ENCODE measurements at places on chromosomes 5 and 9.

GRCh38 chr5:135977375-135977928 lies 22.7 kb upstream of the LECT2 start:
- DNase-seq, result peak; percentile 29

DNA sequence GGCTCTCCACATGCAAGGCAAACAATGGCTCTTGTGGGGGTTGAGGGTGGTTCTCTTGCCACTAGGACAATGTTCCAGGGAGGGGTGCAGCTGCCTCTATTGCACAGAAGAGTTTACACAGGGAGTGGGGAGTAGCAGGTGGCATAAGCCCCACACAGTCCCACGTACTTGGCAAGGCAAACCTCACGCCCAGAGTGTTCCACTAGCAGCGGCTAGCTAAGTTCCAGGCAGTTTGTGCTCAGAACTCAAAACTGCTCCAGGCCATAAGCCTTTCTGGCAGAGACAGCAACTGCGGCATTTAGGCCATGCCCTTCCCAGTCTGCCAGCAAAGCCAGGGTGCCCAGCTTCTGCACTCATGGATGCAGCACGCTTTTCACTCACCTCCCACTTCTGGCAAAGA lies 29.0 kb upstream of the BTNL3 start:
- no peak for DNase-seq

DNA sequence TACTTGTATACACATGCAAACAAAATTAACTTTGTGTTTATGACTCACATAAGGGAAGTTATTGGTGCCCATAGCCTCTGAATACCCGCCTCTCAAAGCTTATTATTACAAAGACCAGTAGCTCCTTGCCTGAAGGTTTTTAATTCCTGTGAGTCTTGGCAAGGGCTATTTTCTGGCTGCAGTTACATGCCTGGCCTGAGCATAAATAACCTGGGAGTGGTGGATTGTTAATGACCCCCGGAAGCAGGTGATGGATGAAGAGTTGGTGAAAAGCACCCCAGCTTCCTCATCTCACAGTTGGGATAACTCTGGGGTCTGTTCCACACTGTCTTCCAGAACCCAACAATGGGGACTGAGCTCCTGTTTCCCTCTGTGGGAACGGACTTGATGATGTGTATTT lies 594.5 kb downstream of the PDE4D start:
- DNase-seq, result no peak

GRCh38 chr9:16871336-16872151 lies 1.1 kb upstream of the BNC2 start:
- peak; percentile 43 for DNase-seq

GRCh38 chr9:94700445-94700844 lies 26.1 kb upstream of the AOPEP start:
- no peak for DNase-seq

DNA sequence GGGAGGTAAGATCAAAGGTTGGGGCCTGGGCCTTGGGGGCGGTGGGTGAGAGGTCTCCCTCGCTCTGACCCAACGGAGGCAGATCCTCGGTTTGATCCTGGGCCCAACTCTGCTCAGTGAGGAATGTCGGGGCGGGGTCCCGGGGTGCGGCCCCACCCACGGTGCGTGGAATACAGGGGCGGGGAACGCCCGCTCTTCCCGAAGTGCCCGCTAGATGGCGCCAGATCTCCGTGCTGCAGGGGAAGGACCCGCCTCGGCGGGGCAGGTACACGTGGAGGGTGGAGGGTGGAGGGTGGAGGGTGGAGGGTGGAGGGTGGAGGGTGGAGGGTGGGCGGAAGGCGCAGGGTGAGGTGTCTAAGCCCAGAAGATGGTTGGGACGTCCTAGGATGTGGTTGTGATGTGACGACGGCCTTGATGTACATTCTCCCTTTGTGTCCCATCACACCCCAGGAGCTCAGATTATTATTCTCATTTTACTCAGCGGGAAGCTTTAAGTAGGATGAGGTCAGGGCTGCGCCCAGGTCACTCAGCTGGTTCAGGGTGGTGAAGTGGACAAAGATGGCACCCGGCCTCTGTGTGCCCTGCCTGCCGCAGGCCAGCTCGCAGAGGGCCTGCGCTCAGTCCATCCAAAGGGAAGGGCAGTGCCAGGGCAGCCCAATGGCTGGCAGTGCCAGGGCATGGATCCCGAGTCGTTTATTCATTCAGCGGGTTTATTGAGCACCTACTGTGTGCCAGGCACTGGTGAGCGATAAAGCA lies 9.4 kb upstream of the RPS14 start:
- peak; percentile 40 for DNase-seq

DNA sequence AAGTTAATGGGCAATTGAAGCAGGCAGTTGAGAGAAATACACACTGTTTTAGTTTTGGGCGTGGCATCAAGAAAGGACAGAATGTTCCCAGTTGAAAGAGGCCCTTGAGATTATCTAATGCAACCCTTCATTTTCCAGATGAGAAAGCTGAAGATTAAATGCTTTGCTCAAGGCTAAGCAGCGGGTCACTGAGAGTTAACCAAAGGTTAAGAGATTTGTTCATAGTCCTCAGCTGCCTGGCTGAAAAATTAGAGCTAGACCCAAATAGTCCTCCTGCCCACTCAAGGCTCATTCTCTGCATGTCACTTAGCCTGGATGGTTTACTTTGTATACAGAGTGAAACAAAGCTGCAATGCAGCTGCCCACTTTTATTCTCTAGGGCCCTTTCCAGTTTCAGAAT lies 46.7 kb upstream of the MAMDC2 start:
- DNase-seq, result no peak

- DNase-seq, result no peak
Measured at GRCh38 chr5:147336876-147337275, 102.0 kb downstream of the STK32A start.

GRCh38 chr9:71916834-71917534 lies 5.5 kb downstream of the C9orf85 start:
- DNase-seq, result no peak

DNA sequence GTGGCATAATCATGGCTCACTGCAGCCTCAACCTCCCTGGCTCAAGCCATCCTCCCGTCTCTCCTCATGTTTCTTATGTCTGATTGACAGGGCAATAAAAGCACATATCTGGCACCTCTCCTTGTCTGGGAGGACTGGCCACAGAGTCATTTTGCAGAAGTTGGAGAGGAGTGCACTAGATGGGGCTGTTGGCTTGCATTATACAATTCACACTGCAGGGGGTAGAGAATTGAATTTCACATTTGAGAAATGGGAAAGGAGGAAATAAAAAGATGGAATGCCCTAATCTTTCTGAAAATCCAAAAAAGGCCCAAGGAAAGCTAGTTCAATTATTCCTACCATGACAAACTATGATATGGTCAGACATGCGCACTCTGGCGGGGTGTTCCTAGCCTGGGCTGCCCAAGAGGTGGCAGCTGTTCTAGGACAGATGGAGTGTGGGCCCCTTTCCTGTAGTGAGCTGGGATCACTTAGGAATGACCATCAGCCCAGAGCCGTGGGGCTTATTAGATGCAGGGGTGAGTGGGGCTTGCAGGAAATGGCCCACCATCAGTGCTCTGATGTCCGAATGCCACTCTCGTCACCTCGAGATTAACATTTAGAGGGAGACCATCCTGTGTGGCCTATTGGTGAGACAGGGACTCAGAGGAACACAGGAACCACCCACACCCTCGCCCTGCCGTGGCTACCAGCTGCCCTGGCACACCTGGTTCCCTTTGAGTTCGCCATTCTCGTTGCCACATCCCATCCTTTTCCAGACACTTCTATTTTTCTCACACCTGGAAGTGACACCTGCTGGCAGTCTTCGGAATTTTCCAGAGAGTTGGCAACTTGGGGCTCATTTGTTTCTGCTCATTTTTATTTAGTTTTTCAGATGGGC lies 21.8 kb upstream of the ANKRD18A start:
- DNase-seq, result peak; percentile 90

DNA sequence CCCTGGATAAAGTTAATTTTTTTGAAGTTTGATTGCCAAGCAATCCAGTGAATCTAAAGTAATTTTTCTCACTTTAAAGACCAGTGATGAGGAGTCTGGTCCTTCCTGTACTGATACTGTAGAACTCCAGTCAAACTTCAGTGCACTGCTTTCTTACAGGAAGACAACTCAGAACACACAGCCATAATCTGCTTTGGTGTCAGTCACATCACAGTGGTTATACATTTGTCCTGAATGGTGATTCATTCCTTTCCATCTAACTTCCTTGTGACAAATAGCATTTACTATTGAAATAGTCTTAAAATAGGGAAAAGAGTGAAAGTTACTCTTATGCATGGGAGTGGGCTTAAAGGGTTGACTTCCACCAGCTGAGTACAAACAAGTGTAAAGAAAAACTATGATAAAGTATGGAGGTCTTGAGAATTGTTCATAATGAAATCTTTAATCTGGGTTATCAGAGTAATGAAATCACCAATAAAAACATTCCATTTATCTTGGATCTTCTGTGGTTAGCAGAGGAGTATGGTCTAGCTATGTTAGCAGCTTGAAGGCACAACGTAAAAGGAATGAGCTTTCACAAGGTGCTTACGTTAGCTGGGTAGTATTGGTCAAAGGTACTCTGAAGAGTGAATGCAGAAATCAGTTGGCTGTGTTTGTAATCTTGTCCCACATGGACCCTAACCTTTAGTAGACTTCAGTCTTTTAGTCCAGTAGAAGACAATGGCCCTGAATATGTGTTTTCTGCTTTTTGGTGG lies 41.5 kb downstream of the DCP2 start:
- no peak for DNase-seq

GRCh38 chr9:34463098-34463900 lies 4.7 kb downstream of the DNAI1 start:
- no peak for DNase-seq

GRCh38 chr5:170141636-170142035 lies 35.9 kb downstream of the FOXI1 start:
- no peak for DNase-seq

DNA sequence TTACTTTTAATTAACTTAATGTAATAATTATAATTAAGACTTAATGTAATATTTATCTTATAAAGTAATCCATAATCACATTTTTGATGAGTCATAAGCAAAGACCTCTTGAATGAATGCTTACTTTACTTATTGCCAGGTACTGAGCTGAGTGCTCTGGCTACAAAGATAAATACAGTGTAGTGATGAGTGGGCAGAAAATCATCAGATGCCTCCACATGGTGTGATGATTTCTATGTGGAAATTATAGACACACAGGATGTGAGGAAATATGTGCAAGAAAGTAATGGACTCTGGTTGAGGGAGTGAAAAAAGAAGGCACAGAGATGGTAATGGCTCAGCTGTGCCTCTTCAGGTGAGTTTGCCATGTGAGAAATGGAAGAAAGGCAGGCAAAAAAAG lies 422.6 kb upstream of the CD180 start:
- DNase-seq, result no peak

- peak; percentile 29 for DNase-seq
Measured at GRCh38 chr5:2633992-2634391, 117.5 kb downstream of the IRX2 start.

DNA sequence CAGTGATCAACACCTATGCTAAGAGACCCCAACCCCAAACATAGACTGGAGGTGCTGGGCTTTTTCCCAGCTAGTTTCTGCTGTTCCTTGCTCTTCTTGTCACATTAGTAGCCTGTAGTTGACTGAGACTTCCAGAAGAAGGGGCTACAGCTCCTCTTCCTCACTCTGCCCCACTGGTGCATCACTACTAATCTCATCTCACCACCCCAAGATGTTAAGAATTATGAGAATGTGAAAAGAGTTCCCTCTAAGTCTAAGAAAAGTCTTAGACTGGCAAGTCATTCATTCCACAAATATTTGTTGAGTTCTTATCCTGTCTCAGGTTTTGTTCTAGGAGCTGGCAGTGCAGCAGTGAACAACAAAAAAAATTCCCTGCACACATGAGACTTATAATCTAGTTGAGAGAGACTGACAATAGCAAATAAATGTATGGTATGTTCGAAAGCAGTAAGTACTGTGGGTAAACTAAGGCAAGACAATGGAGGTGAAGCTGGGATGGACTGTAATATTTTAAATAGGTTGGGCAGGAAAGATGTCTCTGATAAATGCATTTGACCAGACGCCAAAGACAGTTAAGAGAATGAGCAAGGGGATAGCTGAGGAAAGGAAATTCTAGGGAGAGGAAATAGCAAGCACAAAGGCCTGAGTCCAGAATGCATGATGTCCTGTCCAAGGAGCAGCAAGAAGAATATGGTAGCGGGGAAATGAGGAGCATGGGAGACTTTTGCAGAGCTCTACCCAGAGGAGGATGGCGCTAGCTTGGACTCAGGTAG lies 92.3 kb downstream of the PTCD2 start:
- DNase-seq, result no peak

- no peak for DNase-seq
Measured at GRCh38 chr9:29644514-29644913, 2071.2 kb upstream of the C9orf72 start.

DNA sequence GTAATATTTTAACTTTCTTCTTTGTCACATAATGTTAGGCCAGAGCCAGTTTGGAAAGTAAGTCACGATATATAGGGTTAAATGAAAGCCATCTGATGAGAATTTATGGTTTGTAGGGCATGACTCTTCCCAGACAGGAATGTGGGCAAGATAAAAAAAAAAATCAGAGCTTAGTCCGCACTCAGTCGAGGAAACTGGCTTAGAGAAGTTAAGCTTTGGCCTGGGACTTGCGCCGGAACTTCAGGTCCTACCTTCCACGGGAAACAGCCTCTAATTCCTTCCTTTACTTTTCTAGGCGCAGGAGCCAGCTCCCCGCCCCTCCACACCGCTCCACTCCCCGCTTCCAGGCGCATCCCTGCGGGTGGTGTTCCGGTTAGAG lies 475 bp downstream of the DDX31 start:
- DNase-seq, result peak; percentile 43

DNA sequence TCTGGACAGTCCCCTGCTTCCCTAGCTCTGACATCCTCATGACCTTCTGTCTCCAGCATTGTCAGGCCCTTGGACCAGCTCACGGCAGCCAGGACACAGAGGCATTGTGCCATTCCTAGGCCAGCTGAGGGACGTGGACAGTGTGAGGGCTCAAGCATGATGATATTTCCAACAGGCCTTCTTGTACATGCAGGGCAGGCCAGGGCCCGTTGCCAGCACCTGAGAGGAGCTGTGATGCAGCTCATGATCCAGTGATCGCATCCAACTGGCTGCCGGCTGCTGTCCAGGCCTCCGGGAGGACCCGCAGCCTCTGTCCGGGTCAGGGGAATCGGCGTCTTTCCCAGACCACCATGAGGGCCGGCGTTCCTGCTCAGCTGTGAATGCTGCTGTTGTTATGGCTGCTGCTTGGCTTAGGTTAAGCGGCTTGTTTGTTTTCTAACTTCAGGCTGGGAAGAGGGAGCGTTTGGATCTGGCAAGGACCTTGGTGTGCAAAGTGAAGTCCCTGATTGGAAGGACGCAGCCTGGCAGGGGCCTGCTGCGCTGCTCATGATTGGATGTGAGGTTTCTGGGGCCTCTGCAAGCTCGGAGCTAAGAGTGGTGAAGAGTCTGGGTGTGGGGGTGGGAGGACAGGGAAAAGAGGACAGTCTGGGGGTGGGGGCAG lies 53.8 kb downstream of the PDZD2 start:
- peak; percentile 70 for DNase-seq

DNA sequence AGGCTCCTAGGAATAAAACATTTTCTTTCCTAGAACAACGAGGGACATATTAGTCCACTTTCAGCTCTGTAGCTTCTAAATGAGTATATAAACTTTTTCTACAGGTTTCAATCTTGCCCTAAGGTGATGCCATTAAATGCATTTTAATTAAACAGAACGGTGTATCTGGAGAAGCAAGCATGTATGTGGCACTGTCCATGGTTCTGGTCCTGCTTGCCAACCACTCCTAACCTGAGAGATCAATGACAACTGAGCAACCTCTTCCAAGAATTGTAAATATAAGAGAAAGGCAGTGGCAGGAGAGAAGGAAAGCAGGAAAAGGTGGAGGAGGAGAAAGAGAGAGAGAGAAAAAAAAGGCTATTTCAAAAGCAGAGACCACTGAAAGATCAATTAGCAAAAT lies 95.6 kb upstream of the SPOCK1 start:
- DNase-seq, result no peak

- no peak for DNase-seq
Measured at GRCh38 chr9:31393240-31393639, 991.2 kb upstream of the ACO1 start.
